Immature natural killer cell (primary cell): ENCODE measurements at places on chromosomes 2 and 18. TPM values are rescaled to one million over a fixed set of nuclear protein-coding genes. Genes with fewer than 3 reads are reported as not detected.
A peak's percentile ranks its signal among the peaks of the same experiment; 100 is the strongest.

DNA sequence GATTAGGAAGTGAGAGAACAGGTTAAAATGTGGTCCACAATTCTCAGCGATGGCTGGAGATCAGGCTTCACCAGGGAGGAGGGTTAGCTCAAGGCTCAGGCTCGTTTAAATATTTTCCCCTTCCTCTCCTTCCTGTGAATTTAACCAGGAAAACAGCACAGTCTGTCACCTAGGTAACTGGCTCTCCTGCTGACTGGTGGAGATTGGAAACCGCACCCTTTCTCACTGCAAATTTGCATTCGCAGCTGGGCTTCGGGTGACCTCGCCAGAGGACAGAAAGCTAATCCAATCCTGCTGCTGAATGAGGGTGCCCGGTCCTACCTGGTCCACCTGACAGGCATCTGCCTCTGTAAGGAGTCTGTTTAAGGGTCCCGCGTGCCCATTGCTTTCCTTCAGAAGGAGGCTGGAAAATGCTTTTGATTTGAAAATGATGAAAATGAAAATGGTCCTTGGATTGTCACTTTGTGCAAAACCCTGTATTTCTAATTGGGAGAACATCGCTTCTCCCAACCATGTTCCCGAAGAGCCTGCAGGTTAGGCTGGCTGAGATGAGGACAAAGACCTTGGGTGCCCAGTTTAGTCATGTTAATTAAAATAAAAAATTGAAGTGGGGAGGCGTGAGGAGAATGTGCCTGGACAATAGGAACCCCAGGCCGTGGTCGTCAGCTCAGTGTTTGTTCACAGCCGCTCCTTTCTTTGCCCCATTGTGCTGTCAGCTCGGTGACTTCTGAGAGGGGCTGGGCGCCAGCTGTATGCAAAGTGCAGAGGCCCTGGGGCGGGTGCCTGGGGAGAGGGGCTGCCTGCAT is 43.4 kb upstream of the MTCL1 start:
- DNase-seq, result no peak

GRCh38 chr2:240468303-240469238 is 33.1 kb downstream of the GPC1 start:
- no peak for DNase-seq

GRCh38 chr2:139080244-139080643 is 300.1 kb upstream of the NXPH2 start:
- no peak for DNase-seq

DNA sequence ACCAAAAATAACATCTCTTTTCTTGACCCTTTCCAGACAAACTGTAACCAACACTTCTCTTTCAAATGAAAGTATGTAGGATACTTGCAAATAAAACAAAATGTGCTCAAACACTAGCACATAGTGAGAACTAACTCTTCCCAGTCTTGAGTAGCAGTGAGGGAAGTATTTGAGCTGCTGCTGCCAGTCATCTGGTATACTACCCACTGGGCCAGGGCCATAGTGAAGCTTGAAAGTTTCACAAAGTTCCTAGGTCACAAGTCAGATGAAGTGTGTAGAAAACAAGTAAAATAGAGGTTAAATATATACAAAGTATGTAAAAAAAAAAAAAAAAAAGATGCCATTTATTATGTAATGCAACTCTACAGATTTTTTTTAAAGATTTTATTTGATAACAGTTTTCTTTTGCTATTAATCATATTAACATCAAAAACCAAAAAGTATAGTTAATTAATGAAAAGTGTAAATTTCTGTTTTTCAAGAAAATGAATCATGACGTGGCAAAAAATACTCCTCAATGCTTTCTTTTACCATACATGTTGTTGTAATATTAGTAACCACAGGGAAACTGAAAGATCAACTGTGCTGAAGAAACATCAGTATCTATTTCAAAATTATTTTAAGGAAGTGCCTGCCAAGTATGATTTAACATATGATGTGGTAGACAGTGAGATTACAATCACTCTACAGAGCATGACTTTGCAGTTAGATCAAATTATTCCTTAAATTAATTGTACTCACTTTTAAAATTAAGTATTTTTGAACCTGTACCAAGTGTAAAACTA is 21.6 kb upstream of the TRIB2 start:
- DNase-seq, result no peak

DNA sequence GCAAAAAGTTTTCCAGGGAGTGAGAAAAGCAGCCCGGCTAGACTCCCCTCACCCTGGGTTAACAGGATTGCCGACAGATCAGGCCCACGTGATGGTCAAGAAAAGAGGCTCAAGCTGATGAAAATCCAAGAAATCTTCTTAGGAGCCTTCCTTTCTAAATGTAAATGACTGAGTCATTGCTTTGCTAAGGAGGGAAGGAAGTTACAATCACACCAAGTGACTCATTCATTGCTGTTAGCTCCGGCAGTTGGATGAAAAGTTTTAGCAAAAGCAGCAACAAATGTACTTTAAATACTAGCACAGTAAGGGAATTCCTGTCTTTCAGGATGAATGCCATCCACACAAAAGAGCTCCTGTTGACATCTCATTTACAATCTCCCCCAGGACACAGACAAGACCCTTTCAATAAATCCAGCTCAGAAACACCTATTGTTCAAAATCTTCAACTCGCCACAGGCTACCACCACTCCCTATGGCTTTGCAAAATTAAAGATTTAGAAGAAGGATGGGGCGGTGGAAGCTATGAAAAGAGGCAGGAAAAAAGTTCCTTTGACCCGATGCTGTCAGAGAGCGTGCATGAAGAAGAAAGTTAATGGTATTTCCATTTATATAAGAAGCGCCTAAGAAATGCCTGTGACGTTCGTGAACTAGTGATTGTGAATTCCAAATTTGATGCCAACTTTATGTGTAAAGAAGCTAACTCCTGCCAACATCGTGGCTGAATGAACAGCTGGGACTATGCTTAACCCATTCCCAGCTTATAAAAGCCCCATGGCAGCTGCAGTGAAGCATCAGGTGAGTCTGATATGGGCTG is 153.7 kb downstream of the TGIF1 start:
- DNase-seq, result peak; percentile 14

- no peak for DNase-seq
Measured at GRCh38 chr2:54444503-54444902, 11.6 kb upstream of the SPTBN1 start.

DNA sequence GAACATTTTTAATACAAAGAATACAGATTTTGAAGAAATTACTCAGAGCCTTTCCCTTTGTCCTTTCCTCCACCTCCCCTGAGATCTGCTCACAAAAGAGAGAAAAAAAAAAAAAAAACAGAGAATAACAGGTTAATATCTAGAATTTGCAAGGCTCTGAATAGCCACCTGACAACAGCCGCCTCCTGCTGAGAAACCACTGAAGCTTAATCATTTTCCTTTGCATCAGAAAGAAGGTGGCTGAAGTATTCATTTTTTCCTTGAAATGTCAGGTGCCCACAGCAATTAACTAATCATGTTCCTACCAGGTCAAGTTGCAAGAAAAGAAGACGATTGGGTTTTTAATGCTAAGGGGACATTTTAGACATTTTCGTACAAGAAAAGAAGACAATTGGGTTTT is 21.2 kb downstream of the CNTNAP5 start:
- no peak for DNase-seq

DNA sequence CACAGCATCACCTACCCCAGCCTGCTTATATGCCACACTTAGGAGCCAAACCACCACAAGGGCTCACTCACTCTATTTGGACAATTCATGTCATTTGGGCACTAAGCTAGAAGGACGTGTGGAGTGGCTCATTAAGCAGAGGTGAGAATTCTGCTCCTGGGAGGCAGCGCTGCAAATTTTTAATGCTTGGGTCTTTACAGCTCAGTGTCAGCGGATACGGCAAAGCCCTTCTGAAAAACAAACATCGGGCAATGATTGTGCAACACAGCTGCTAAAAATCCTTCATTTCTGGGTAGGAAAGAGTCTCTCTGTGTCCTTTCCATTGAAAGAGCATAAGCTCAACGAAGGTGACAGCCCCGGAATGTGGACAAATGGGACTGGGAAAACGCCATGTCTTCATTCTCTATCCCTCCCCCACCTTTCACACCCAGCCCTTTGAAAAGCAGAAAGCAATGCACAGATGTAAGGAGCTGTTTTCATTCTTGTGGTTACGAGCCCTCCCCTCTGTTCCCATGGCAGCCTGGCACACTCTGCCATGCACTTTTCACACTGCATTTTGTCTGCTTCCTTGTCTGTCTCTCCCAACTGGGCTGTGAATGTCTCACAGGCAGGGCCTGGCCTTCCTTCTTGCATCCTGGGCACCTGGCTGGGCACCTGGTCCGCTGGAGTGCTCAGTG is 16.0 kb downstream of the TMEM177 start:
- DNase-seq, result no peak

GRCh38 chr2:24050041-24050979 is 769 bp downstream of the FKBP1B start:
- peak; percentile 7 for DNase-seq

- DNase-seq, result no peak
Measured at GRCh38 chr2:80546766-80547165, 242.2 kb upstream of the LRRTM1 start.

DNA sequence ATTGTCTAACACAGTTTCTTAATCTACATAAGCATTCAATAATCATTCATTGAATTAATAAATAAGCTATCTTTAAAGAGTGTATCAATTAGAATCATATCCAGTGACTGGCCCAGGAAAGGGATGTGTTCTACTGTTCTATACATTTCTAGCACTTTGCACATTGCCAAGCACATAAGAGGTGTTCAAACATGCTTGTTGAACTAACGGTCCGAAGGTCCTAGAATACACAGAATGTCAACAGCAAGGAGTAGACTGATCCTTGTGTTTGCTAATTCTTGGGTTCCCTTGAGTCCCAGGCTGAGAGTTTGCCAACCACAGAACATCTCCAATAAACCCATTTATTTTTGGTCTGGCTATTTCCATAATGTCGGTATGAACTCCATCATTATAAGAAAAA is 331.7 kb upstream of the DCC start:
- DNase-seq, result no peak

- DNase-seq, result no peak
Measured at GRCh38 chr18:22935431-22935830, 2.3 kb downstream of the RBBP8 start.

DNA sequence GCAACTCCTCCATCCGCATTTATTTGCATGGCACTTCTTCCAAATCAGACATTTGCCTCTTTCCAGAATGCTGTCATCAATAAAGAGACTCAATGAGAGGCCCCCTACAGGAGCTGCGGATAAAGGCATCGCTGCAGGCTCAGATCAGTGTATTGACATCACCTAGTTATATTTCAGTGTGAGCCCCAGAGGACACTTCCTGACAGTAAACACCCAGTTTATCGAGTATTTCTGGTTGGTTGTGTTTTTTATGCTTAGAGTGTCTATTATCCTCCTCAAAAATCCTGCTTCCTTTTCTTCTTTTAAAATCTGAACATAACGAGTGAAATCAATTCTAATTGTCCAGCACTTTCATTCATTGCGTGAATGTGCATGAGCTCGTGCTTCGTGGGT is 38.8 kb downstream of the NRP2 start:
- no peak for DNase-seq

DNA sequence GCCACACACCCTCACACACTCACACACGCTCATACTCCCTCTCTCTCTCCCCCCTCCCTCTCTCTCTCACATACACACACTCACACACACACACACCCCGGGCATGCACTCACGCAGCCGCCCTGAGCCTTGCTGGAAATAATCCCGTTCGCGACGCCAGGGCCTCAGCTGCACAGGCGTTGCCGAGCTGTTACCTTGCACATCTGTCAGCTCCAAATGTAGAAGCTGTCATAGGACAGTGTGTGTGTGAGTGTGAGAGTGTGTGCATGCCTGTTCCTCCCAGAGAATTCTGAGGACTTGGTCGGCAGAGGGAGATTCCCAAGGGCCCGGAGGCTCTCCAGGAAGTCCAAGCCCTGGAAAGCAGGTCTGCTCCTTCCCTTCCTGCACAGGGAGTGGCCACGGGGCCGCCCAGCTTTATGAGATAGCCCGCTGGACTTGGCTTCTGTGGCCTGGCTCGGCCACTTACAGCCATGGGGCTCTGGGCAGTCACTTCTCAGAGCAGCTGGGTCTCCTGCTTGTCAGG is 8.6 kb downstream of the SPR start:
- no peak for DNase-seq

DNA sequence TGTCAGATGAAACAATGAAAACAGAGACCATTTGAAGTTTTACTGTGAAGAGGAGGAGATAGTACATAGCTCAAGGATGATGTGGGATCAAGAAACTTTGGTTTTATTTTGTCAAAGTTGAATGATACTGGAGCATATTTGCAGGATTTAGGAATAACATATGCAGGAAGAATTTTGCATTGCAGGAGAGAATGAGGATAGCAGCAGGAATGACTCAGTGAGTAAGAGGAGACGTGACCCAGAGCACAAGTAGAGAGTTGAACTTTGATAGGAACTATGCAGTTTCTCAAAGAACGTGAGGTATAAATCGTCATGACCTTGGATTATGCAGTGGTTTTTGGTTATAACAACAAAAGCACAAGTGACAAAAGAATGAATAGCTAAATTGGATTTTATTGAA is 47.7 kb downstream of the MAPRE2 start:
- DNase-seq, result no peak

- no peak for DNase-seq
Measured at GRCh38 chr2:152093464-152093863, 5.4 kb downstream of the CACNB4 start.

GRCh38 chr18:57635003-57635822 is 13.6 kb upstream of the NARS1 start:
- no peak for DNase-seq

DNA sequence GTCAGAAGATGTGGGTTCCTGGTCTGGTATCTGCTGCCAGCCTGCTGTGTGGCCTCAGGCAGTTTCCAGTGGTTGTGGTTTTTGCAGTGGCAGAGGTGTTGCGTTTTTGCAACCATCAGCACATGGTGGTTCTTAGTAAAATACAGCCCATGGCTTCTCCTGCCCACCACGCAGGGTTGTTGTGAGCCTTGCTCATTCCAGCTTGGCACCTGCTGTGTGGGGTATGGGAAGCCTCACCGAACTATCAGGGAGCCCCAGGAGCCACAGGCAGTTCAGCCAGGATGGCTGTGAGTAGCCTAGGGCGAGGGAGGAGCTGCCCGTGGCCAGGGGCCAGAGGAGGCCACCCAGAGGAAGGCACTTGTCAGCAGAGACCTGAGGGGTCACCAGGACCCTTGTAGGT is 9.8 kb downstream of the ARID5A start:
- peak; percentile 77 for DNase-seq

DNA sequence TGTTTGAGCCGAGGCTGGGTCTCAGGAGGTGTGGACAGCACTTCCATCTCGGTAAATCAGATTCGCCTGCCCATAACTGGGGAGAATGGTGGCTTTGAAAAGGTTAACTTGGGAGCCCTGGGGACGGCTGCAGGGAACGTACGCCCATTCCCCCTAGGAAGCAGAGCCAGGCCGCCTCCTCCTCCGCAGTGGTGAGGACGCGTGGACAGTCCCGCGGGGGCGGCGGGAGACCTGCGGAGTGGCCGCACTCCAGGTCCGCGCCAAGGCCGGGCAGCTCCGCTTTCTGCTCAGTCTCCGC is 845 bp upstream of the MYCN start:
- no peak for DNase-seq

The GTF2A1L gene
- polyA plus RNA-seq, result not detected

The MALL gene
- not detected for polyA plus RNA-seq

The HOXD8 gene
- not detected for polyA plus RNA-seq

The TNFRSF11A gene
- 23.3 TPM for polyA plus RNA-seq

The HS1BP3 gene
- 19.2 TPM for polyA plus RNA-seq

The CD8B2 gene
- not detected for polyA plus RNA-seq

The STON1 gene
- not detected for polyA plus RNA-seq

The HOXD3 gene
- polyA plus RNA-seq, result not detected

The GATA6 gene
- polyA plus RNA-seq, result not detected

The GKN1 gene
- not detected for polyA plus RNA-seq
